ENCODE measurements at places on chromosomes 3 and 15.

DNA sequence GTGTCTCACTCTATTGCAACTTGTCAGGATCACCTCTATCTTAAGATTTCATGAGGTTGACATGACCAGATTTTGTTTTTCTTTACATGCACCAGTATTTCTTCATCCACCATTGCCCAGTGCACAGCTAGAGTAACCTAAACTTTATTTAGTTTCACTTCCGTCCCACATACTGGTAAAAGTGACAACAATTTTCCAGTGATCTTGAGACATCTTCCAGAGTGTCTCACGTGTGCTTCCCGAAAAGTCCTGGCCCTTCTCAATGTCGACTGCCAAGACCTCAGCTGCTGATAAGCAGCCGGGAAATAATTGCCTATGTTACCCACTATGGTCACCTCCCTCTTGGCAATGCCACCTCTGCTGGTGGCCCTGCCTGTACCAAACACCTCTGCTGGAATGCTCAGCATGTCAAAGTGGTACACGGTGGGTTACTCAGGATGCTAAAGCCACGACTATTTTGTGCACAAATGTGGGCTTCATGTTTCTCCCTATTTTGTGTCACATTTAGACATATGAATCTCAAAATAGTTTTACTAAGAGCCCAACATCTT is 379.7 kb upstream of the TGFBR2 start:
- no peak for DNase-seq

DNA sequence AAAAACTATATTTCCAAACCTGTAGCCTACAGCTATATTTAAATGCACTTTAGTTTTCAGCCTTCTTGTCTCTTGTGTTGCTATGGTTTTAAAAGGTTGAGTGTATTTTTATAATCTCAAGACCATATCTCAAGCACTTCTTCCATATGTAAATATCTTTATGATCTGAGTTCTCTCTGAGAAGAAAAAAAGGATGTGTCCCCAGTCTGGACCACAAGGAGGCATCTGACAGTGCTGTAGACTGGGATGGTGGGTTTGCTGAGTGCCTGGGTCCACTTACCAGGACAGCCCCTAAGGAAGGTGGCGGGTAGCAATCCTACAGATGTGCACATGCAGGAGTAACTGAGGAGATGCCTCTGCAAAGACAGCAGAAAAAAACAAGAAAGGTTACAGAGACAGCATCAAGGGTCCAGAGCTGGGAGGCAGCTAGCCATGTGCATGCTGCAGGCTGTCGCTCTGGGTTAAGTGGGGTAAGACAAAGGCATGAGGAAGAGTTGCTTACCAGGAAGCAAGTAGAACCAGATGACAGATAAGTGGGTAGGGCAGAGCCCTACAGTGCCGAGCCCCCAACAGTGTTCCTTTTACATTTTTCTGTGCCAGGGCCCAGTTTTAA is 70.6 kb upstream of the SNRK start:
- DNase-seq, result no peak

DNA sequence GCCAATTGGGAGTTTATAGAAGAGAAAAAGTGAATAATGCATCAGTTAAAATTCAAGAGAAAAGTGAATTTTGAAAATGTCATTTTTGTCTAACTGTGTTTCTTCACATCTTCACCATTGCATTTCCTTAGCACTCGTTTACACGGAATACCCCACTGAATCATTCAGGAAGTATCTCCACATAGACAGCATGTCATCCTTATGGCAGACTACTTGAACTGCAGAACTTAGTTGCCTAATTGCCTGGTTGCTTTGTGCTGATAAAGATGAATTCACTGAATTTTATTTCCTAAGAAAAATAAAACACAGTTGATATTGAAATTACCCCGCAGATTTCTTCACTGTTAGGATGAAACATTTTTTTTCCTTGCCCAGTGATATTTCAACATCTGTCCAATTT is 627.1 kb downstream of the ROBO1 start:
- DNase-seq, result no peak

DNA sequence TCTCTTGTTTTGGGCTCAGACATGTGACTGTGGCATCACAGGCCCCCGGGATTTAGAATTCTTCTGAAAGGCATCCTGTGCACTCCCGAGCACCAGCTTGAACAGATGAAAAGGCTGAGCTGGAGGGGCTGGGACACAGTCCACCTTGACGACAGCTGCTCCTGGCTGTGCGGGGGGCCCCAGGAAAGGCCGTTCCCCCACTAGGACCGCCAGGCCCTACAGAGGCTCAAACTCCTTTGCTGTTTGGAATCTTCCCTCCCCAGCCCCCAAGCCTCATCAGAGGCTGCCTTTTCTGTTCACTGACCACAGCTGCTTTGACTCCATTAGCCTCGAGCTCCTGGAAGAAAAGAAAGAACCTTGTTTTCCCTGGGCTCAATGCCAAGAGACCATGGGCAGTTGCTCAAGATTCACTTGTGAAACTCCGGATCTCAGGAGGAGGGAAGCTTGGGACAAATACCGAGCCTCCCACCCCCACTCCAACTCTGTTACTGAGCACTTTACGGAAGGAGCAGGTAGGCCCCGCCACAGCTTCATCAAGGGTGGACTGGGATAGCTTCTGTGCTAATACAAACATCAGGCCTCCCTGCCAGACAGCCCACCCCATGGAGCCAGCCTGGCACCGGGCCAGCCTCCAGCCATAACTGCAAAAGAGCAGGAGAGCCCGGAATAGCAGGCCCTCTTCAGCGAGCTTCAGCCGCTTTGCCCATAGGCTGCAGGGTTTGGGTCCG is 15.7 kb downstream of the CIDEC start:
- DNase-seq, result no peak

DNA sequence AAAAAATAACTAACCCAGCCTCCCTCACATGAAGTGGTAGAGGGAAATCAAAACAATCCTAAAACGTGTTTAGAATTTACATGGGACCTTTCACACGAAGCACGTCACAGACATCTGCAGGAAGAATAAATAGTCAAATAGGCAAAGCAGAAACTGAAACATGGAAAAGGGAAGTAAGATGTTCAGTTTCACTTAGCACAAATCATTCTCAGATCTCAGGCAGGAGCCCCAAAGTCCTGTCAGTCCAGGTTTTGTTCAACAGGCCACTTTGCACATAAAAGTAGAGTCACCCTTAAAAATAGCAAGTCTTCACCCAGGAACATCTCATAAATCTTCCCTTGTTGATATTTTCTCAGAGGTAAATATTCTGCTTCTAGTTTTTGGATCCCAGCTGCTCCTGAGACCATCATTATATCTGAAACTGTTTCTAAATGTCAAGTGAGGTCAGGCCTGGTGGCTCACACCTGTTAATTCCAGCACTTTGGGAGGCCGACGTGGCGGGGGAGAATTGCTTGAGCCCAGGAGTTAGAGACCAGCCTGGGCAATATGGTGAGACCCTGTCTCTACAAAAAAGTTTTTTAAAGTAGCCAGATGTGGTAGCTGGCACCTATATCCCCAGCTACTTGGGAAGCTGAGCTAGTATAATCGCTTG is 1.9 kb downstream of the RUBCN start:
- DNase-seq, result no peak

Data from stimulated activated CD4-positive, alpha-beta T cell treated with anti-CD3 and anti-CD28 coated beads, Interleukin-4, amount 100 ng/mL, for 24 hours (primary cell).